ENCODE measurements at places on chromosomes 3 and 15.

- DNase-seq, result no peak
These were observed 505.7 kb upstream of the AGTR1 start for GRCh38 chr3:148191966-148192365.

- DNase-seq, result no peak
These were observed 156.8 kb downstream of the TBC1D5 start for GRCh38 chr3:17585394-17586325.

GRCh38 chr3:108123326-108123725 is 32.5 kb upstream of the CD47 start:
- DNase-seq, result no peak

DNA sequence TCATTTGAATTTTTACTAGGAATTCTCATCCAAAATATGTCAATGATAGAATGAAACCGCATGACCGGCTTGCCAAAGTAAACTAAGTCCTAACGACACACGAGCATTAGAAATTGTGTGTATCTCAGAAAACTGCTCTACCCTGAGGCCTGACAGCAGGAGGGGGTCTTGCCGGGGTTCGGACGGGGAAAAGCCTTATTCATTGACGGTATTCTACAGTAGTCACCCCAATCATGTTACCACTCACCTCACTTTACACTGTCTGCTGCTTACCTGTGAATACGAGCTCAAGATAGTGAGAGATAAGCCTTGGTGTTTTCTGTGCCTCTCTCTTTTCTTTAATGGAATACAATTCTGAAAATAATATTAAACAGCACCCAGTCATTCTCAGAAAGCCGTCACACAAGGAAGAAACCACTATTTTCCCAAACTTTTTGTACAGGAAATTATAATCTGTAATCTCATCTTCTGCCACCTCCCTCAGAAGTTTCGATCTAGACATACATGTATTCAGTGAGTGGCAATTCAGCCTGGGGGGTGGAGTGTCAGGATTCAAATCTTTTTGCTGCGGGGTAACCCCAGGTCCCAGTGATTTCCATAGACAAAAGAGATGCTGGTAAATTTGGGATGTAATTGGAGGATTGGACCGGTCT is 492 bp upstream of the FAM43A start:
- no peak for DNase-seq

GRCh38 chr3:8987226-8987625 is 24.0 kb upstream of the RAD18 start:
- no peak for DNase-seq

DNA sequence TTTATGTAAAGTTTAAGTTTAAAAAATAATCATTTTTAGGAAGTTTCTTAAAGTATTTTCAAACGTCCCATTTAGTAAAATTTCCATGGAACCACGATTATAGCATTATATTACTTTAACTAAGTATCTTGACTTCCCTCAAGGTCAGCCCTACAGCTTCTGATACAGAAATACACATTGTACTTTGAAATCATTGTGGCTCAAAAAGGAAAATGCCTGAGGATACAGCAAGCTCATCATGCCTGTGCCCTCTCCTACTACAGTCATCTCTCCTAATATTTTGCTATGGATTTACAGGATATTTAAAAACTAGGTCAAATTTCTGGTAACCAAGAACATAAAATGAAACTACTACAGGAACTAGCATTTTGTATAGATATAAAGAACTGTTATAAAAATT is 51.8 kb downstream of the GBE1 start:
- DNase-seq, result no peak

DNA sequence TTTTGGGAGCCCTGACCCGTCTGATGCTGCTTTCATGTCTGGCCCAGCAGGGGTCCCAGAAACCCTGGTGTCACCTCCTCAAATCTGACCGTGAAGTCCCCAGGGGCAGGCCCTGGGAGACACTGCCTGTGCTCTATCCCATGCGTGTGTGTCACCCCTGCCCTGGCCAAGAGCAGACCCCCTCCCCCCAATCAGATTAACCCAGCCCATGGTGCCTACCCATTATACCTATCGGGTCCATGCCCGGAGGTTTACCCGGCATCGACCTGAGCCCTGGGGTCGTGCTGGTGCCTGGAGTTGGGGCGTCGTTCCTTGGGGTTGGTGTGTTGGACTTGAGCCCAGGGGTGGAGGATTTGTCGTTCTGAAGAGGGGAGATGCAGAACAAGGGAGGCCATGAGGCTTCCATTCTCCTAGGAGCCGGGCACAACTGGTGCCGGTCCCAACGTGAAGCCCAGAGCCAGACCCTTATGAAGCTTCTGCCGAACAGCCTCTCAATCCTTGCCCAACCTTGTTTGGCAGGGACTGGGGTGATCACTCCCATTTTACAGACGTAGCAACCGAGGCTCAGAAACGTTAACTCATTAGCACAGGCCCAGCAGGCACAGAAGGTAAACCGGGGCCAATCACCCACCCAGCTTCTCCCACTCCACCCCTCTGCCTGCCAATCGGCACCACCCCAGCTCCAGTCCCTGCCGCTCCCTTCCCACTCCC is 39.6 kb downstream of the TLE3 start:
- no peak for DNase-seq

DNA sequence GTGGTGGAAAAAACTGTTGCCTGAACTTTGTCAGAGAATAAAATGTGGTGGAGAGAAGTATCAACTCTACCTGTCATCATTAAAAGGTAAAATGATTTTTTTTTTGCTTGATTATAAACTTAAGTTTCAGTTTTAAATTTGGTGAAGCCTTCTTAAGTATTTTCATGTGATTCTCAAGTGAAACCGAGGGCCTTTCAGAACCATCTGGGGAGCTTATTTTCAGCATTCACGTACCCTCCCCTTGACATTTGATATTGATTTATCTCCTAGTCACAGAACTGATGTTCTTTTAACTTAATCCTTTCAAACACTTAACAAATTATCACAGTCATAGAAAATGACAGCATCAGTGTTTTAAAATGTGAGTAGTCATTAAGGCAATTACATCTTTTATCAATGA is 38.5 kb downstream of the HPS3 start:
- no peak for DNase-seq

DNA sequence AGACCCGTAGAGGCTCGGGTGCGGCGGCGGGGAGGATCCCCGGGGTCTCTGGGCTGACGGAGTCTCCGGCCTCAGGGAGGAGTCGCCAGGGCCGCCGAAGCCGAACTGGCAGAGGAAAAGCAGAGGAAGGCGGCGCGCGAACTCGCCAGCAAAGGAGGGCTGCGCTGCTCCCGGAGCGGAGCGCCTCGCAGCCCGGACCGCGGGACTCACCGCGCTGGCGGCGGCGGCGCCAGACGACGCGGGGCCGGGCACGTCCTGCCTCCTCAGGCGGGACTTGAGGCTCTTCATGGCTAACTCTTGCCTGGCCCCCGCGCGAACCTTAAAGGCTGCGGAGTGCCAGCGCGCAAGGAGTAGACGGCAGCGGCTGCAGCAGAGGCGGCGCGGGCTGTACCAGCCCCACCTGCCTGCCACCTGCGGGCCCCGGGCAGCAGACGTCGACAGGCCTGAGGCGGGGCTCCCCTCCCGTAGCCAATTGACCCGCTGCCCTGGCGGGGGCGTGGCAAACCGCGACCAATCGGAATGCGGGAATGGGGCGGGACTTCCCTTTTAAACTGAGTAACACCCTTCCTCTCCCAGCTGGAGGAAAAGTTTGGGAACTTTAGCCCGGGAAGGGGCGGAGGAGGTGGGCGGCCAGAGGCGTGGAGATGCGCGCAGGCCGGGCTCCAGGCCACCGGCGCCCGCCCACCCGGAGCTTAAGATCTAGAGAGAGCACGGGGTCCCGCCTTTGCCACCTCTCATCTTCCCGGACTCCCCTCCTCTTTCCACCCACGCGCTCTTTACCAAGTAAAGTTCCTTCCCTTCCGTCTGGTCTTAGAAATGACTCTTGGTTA is at the start of gene UACA:
UACA (minus strand) TSS at position 439 of the 830 bp plus-strand sequence; CDS start at position 288, 151 bp downstream.
- DNase-seq, result peak; percentile 66

DNA sequence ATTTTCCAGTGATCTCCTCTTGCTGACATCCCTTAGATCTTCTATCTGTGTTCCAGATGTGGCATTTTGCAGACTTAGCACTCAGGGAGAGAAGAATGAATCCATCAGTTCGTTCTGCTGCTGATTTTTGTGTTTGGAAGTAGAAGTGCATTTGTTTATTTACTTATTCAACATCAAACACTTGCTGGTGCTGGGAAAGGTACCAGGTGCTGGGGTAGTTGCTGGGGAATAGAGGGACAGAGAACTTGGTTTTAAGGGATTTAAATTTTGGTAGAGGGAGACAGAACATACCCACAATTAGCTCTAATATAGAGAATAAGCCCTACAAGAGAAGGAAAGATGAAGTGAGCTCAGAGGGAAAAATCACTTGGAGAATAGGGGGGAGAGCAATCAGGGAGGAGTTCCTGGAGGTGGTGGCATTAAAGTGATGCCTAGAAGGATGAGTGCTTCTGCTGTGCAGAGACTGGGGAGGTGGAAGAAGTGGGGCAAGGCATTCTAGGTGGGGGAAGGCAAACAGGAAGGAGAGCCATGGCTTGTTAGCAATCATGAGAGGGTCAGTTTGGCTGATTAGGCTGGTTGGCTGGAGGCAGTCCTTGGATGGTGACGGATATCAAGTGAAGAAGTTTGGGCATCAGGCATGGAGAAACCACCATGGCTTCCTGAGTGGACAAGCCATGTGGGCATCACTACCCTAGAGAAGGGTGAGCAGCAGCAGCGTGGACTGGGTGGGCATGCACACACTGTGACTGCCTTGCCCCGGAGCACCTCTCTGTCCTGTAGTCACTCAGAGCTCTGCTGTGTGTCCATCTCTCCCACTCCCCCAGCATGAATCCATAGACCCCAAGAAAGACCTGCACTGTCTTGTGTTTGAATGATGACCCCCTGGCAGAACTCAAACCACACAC is 197.3 kb downstream of the OPA1 start:
- DNase-seq, result no peak

DNA sequence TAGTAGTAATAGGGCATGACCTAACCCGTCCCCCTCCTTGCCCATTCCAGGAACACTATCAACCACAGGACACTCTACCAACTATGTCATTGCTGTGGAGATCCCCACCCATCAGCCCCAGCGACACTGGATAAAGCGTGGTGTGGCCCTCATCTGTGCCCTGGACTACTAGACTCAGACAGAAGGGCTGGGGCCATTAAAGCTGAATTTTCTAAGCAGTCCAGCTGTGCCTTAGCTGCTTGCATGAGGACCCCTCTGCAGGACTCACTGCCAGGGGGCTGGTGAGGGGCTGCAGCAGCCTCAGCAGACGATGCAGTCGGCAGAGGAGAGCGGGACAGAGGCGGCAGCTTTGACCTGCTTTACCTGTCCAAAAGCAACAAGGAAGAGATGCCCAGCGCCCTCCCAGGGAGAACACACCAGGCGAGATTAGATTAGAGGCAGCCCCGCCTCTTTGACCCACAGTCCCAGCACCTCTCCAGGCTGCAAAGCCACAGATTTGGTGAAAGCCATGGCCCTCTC is 44.6 kb downstream of the SEMA3G start:
- DNase-seq, result no peak

- no peak for DNase-seq
These were observed 892.3 kb downstream of the CADM2 start for GRCh38 chr3:85851071-85851470.

DNA sequence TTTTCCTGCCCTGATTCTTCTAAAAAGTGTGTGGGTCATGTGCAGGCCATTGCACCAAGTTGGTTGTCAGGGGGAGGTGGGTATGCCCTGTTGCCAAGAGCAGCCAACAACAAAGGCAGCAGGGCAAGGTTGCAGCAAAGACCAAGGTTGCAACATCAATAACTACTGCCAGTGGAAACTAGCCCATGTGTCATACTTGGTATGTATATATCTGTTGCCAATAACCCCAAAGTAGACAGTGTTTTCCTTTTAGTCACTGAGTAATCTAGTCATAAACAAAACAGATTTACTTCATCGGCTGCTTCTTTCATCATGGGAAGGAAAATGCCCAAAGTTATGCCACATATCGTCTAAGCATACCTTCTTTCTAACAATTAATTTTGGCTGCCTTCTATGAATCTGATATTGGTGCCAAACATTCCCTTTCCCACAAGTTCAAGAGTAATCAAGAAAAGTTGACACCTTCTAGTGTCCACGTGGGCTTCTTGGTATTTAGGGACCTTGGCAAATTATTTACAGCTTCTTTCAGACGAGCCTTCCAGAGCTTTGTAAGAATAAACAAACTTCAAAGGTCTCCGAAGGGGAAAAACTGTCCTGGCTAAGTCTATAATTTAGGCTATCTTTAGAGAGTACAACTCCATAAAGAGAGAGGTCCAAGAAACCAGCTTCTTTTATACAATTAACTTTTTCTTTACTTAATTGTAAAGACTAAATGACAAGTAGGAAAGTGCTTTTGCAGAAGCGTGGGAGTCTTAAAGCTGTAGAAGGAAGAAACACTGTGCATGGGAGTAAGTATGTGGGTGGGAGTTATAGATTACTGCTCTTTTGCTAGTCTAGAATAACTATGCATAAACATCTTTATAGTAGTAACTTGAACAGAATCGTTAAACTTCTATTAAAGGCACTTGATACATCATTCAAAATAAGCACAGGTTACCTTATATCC is 10.0 kb upstream of the MBNL1 start:
- DNase-seq, result no peak

DNA sequence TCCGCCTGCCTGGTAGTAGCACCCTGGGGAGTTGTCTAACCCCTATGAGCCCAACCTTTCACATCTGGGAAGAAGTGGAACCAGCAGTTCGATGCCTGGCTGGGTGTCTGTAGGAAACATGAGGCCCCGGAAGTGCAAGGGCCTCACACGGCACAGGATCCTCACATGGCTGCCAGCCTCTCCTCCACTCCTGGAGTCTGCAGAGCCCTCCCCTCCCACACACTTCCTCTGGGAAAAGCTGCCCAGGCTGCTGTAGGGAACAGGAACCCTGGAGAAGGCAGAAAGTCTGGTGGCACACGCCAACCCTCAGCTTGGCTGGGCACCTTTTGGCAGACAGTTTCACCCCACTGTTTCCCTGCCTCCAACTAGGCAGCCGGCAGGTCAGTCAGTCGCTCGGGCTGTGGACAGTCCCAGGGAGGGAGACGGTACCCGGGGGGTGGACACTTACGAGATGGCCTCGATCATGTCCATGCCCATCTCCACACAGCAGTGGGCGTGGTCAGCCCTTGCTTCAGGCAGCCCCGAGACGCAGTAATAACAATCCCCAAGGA is 118.4 kb downstream of the ADCY5 start:
- no peak for DNase-seq

GRCh38 chr3:160176923-160177322 is 48.3 kb upstream of the C3orf80 start:
- DNase-seq, result no peak

GRCh38 chr3:76025561-76025960 is 240.2 kb upstream of the ZNF717 start:
- no peak for DNase-seq

GRCh38 chr15:85891470-85891869 is 96.7 kb upstream of the KLHL25 start:
- DNase-seq, result no peak

- no peak for DNase-seq
These were observed 4.8 kb downstream of the PAQR9 start for GRCh38 chr3:142958707-142959106.

DNA sequence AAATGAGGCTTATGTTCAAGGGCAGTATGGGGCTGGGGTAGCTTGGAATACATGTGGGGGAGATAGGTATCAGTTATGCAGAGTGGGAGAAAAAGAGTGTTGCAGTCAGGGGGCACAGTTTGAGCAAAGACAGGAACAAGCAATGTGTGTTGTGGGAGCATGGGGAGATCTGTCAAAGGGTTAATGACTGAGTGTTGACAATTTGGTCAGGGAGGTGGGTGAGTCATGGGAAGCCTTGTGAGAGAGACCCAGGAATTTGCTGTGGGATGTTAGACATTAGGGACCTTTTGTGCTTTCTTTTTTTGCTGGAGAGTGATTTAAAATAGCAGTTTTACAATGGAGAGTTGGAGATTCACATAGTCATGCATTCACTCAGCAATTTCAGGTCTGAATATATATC is 221.6 kb upstream of the NR2E3 start:
- no peak for DNase-seq

Measured in GM12891 (cell line).